Stimulated activated CD4-positive, alpha-beta T cell treated with anti-CD3 and anti-CD28 coated beads, Interleukin-15, amount 100 ng/mL, for 24 hours (primary cell): ENCODE measurements at places on chromosomes 6 and 20.

GRCh38 chr20:35196313-35196712 lies 24.4 kb downstream of the PROCR start:
- DNase-seq: no peak

- no peak for DNase-seq
Observed at GRCh38 chr20:8331740-8332412, 199.8 kb downstream of the PLCB1 start.

GRCh38 chr20:8020314-8021079 lies 936 bp upstream of the TMX4 start:
- DNase-seq: no peak

GRCh38 chr20:17614176-17614811 lies 44.4 kb downstream of the DSTN start:
- no peak for DNase-seq

DNA sequence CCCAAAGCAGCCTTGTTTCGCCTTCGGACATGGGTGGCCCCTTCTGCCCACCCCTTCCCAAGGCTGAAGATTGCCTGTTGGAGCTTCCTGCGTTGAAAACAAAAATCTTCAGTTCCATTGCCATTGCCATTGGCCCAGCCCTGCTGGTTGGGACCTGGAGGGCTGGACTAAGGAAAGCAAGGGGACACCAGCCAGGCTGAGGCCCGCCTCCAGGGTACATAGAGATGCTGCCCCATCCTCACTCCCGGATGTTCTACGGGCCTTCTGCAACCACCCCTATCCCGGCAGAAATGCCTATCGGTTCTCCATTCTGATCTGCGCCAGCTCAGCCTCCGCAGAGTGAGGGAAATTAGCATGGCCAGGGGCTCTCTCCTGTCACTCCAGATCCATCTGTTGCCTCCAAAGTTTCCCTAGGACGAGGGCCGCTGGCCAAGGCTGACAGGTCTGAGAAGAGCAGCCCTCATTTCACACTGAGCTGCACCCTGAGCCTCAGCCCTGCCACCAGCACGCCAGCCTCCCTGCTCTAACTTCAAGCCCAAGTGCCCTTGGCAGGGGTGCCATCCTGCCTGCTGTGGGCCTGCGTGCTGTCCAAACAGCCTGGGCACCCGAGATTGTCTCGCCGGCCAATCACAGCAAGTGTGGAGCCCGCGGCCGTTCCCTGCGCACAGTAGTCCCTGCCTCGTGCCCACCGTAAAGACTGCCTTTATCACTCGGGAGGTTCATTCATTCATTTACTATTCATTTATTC lies 13.4 kb upstream of the STX16 start:
- no peak for DNase-seq

DNA sequence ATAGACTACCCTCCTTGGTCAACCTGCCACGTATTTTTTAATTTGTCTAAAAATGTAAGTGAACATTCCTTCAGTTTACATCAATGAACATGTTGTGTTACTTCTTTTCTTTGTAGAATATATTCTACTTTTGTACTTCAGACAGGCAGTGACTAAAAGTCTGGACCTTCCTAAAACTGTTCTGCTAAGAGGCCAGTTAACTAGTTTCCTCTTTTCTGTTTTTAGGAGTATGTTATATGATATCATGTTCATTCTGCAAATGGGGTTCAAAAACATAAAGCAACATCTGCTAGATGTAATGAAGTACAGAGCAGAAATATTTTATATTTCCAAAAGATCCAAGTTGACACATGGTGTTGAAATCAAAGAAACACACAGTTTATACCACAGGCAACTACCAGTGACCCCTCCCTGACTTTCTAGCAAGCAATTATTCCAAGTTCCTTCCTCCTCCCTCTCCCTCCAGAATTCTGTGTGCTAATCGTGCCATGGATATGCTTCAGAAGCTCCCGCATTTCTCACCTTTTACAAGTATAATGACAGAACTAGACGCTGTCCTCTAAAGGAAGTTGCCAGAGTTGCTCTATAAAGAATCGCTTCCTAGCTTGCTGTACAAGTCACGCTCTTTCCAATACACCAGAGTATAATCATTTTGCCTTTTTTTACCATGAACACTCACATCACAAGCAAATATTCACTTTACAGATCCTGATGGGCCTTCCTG lies 64.7 kb downstream of the ARHGAP18 start:
- DNase-seq: no peak

DNA sequence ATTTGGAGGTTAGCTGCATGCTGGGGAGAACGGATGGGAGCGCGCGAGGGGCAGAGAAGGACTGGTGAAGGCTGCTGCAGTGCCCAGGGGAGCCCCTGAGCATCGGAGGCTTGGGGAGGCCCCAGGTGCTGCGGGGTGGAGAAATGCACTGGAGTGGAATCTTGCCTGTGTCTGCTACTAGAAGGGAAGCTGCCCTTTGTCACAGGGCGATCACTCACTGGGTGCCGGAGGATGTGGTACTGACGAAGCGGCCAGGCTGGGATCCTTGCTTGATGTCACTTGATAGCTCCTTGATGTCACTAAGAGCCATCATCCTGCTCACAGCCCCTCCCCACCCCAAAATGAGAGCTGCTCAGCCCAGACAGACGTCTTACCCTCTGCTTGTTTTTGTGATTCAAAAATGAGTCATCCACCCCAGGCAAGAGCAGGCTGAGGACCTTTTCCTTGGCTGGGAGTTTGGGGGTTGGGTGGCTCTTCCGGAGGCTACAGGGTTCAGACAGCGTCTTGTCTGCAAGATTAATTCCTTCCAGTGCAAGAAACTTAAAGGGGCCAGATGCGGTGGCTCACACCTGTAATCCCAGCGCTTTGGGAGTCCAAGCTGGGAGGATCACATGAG lies 62.6 kb upstream of the PMEPA1 start:
- peak; percentile 33 for DNase-seq

GRCh38 chr20:23165307-23165750 lies 79.2 kb upstream of the CD93 start:
- DNase-seq: no peak

DNA sequence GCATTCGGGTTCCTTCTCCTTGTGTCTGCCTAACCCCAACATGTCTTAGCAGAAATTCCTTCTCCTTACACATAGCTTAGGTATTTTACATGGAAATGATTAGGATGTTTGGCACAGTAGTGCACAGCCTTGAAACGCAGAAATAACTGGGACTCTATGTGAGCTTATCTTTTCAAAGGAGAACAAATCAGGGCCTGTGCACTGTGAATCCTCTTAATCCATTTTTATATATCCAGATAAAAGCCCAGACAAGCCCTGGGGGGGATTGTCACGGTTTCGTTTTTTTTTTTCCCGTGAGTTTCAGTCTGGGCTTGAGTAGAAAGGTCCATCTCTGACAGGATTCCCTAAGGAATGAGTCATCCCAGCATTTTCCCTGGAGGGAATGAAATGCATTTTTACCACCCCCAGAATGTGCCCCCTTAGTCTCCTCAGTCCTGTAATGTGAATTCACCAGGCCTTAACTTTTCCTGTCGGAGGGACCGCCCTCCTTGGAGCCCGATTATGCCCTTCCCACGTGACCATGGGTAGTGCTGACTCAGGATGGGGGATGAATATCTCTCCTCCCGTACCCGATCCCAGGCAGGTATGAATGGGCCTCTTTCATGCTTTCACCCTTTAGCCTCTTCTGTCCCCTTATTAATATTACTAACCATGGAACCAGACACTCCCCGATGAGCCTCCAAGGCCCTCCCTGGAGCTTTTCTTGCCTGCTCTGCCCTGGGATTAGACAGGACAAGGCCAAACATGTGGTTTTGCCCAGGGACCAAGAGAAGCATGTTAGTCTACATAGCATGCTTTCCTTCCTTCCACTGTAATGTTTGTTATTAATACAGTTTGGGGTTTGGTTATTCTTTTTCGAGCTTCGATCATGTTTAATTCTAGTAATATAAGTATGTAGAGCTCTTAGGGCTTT lies 23.9 kb upstream of the NAA20 start:
- no peak for DNase-seq

- peak; percentile 59 for DNase-seq
Observed at GRCh38 chr6:119348096-119348747, 1.3 kb downstream of the MAN1A1 start.

GRCh38 chr6:16684195-16684689 lies 77.0 kb downstream of the ATXN1 start:
- DNase-seq: no peak

DNA sequence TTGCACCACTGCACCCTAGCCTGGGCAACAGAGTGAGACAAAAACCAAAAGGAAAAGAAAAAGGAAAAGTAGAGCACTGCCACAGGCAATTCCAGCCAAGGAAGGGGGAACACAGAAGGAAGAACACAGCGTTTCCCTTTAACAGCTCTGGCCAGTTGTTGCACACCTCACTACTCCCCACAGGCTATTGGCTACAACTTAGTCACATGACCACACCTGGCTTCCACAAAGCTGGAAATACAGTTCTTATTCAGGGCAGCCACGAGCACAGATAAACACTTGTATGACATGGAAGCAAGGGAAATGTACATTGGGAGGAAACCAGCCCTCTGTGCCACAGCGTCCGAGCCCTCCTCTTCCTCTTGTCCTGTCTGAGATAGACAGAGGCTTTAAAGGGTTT lies 249.0 kb upstream of the JARID2 start:
- DNase-seq: no peak

DNA sequence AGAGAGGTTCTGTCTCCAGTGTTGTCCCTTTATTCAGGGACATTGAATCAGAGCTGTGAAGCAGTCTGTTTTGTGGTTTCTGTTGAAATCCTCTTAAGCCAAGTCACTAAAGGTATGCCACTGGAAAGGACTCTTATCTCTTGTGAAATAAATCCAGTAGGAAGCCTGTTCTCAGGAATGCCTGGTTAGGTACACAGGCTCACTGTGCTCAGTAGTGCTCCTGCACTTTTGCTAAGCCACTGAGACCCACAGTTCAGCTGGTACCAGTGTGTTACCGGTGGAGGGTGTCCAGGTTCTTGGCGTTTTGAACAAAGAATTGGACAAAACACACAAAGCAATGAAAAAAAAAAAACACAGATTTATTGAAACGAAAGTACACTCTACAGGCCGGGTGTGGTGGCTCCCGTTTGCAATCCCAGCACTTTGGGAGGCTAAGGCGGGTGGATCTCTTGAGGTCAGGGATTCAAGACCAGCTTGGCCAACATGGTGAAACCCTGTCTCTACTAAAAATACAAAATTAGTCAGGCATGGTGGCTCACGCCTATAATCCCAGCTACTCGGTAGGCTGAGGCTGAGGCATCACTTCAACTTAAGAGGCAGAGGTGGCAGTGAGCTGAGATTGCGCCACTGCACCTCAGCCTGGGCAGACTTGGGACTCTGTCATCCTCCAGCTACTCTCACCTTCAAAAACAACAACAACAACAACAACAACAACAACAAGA lies 186.1 kb downstream of the JARID2 start:
- DNase-seq: no peak

- no peak for DNase-seq
Observed at GRCh38 chr20:19786311-19786710, 28.3 kb downstream of the RIN2 start.

DNA sequence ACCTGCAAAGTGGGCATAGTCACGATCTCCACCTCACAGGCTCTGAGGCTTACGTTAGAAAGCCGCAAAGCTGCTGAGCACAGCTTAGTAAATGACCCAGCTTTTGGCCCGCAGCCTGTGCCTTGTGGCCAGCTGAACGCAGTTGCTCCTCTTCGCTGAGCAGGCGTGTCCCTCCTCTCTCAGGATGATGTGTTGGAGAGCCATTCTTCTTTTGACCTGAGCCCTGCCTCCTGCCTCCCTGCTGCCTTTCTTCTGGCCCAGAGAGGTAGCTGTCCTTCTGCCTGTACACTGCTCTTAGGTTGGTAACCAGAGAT lies 47.6 kb upstream of the MYL9 start:
- no peak for DNase-seq

DNA sequence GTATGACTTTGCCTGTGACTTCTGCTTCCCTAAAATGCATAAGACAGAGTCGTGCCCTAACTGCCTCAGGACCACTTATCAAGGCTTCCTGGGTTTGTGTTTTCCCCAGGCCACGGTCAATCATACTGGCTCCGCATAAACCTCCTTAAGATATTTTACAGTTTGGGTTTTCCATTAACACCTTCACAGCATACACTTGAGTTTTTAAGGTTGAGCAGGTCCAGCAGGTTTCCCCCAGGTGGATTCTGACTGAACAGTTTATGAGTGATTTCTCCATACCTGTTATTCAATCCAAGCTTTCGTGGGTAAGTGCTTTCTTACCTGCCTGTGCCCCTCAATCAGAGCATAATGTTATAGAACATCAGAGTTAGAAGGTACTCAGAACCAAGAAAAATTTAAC lies 39.3 kb downstream of the NINL start:
- no peak for DNase-seq

DNA sequence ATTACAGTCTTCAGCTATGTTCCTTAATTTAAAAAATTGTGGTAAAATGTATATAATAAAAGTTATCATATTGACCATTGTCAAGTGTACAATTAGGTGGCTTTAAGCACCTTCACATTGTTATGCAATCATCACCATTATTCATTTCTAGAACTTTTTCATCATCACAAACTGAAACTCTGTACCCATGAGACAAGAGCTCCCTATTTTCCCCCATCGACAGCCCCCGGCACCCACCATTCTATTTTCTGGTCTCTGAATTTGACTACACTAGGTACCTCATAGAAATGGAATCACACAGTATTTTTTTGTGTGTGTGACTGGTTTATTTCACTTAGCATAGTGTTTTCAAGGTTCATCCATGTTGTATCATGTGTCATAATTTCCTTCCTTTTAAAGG lies 39.7 kb upstream of the FYN start:
- DNase-seq: no peak
